ENCODE measurements at places on chromosomes 5 and 9.

- no peak for DNase-seq
Measured at GRCh38 chr5:119059740-119060255, 11.1 kb upstream of the DMXL1 start.

DNA sequence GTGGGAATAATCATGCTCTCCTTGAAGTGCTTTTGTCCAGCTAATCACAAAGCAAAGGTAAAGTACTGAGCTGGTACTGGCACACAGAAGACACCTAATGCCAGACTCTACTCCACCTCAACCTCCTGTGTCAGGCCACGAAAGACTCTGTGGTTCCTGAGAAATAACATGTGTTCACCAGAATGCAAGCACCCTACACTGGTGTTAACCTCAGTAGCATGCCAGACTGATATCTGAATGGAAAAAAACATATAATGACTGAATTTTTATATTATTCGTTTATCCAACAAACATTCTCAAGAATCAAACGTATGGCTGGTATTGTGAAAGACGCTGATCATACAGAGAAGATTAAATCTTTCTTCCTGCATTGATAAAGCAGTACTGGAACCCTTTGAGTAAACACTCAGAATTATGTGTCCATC lies 97.1 kb upstream of the IFNE start:
- DNase-seq, result no peak

DNA sequence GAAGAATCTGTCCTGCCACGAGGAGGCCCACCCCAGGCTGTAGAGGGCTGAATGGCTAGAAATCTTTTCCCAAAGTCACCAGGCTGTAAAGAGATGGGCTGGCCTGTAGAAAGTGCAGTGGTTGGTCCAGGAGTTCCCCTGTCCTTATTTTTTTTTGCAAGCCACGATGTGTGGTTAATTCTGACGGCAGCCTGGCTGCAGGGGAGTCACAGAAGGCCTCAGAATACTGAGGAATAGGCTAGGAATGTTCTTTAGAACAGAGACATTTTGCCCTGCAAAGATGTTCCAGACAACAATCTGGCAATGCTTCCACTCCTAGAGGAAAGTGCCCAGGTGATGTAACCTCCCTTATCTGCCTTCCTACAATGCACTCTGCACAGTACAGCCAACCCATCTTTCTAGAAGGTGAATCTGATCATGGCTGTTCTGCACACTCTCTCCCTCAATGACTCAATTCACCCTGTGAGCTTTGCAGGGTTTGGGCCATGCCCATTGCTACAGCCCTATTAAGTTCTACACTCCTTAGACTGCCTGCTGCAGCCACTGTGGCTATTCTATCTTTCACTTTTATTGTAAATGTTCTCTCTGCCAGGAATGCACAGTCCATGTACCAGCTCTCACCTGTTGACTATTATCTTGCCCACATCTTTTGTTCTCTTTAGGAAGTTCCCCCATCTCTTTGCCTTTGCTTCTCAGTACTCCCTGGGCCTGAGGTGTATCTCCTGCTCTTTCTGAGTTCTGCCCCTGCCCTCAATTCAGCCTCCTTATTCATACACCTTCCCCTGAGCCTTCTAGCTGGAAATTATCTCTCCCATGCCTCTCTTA lies 377.8 kb upstream of the CLINT1 start:
- DNase-seq, result no peak

GRCh38 chr5:50730336-50730735 lies 63.9 kb downstream of the PARP8 start:
- DNase-seq, result no peak

GRCh38 chr9:96523374-96523773 lies 73.4 kb downstream of the HABP4 start:
- DNase-seq, result no peak

DNA sequence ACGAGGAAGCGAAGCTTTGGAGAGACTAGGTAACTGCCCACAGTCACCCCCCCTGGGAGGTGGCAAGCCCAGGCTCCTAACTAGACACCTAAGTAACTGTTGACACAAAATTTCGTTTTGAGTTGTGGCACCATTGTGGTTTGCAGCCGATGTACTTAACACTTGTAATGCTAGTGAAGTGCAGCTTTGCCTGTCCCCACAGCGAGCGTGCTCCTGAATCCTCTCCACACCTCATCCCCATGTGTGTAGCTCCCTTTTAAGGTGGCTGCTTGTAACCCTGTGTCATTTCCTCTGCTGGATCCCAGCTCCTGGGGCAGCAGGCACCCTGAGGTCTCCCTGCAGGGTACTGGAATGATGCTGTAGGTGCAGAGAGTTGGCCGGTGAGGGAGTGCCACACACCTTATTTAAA lies 114.9 kb downstream of the TRIO start:
- DNase-seq, result no peak

- DNase-seq, result no peak
Measured at GRCh38 chr9:118038713-118039112, 334.5 kb downstream of the TLR4 start.

DNA sequence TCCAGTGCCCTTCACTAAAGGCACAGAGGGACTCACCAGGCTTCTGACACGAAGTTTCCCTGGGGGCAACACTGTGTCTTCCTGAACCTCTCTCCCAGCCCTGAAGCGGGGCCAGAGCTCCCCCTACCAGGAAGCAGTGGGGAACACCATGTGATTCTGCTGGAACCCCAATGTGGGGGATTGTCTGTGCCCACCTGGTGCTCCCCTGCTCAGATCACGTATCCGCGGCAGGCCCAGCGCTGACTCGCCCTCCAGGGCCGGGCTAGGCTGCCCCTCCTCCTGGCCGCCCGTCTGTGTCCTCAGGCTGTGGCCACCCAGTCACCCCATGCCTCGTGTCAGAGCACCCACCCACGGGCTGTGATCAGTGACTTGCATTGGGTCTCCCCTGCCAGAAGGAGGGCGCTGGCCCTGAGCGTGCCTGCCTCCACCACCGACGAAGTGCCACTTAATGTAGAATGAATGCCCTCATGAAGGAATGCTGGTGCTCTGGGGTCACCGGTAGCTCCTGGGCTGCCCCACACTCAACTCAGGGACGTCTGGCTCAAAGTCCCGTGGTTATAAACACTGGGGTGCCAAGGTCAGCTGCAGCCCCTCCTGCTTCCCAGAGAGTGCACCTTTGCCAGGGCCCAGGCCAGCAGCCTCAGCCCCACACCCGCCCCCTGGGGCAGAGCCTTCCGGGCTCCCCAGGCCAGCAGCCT lies 22.1 kb downstream of the SARDH start:
- no peak for DNase-seq

GRCh38 chr9:14806941-14807520 lies 84.5 kb upstream of the CER1 start:
- DNase-seq, result no peak

DNA sequence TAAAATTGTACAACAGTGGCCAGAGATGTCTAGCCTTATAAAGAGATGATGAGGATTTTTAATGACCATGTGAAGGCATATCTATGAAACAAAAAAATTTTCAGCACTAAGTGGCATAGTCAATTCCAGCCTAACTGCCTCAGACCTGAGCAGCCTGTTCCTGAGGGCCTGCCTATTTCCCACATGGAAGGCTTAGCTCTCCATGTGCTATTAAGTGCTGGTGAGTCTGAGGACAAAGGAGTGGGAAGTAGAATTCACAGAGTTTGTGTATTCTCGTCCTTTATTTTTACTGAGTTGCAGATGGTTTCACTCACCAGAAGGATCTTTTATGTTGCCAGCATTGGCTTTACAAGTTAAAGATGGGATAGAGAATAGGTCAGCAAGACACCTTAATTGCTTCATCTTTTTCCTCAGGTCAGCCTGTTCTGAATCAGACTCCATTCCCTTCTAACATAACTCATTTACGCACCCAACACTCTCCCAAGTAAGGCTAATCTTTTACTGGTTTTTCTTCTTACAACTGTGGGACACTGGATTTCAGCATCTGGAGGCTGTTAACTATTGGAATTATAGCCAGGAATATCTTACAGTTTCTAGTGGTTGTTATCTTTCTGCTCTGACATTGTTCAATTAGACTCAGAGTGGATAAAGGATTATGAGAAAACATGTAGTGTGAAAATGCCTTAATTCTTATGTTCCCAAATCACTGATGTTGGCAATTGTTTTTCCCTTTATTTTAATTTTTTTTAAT lies 76.8 kb downstream of the ISOC1 start:
- no peak for DNase-seq

GRCh38 chr5:133890776-133891280 lies 77.6 kb downstream of the C5orf15 start:
- no peak for DNase-seq

DNA sequence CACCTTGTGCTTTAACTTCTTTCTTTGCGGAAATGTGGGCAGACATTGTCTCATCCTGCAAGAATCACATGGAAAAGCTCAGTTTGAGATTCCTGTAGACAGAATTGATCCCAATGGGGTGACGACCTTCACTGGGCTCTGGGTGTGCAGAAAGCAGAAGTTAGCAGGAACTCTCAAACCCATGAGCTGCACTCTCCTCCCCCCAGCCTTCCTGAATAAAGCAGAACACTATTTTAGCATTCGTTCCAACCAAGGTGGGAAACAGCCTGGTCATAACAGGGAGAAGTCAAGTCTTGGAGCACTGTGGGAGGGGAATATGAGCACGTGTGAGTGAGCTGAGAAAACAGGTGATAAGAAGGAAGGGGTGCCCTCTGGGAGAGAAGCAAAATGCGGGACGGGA lies 87.4 kb upstream of the FER start:
- DNase-seq, result no peak

- no peak for DNase-seq
Measured at GRCh38 chr9:115672477-115673316, 480.9 kb upstream of the PAPPA start.

- no peak for DNase-seq
Measured at GRCh38 chr9:28970241-28970654, 1397.0 kb upstream of the C9orf72 start.

DNA sequence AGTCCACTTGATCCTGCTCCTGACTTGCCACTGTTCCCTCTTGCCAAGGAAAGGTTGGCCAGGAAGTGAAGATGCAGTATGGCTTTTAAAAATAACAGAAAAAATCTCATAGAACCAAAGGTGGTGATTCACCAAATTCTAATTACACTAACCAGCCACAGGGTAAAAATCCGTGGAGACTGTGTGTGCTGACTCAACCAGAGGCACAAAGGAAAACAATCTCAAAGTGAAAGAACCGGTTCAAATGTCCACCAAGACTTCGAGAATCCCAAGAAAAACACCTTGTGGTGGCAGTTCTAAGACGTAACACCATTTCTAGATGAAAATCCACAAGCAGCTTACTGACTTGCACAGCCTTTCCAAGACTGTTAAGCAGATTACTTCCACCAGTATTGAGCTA lies 279.1 kb downstream of the TLE1 start:
- no peak for DNase-seq

GRCh38 chr5:132667309-132667708 lies 6.5 kb upstream of the IL4 start:
- DNase-seq, result no peak

DNA sequence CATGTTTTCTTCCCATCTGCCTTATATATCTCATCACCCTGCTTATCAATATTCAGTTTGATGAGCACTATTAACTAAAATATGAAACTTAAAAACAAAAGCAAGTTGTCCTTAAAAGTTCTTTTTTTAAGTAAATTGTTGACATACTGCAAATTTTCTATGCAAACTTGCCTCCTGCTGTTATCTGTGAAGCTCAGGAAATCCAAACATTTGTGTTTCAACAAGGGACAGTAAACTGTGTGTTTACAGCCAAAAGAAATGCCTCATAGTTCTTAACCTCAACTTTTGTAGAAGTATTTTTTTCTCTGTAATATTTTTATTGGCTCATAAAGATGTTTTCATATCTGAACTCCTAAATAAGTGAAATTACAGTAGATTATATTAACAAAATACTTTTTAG lies 7.7 kb upstream of the TTC23L start:
- DNase-seq, result no peak

DNA sequence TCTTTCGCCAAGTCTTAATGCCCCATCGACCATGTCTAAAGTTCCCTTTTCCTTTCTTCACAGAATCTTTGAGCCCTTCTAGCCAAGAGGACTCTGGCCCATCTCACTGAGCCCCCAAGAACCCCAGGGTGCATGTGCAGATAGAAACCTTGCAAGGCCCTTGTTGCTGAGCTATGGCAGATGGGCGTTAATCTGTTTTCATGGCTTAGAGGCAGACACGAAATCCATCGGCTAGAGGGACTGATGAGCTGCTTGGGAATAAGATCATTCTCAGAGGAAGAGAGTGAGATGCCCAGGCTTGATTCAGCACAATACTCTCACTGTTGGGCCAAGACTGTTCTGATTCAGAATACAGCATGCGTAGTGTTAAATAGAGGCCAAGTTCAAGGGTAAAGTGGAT lies 262.5 kb upstream of the C9orf72 start:
- no peak for DNase-seq

DNA sequence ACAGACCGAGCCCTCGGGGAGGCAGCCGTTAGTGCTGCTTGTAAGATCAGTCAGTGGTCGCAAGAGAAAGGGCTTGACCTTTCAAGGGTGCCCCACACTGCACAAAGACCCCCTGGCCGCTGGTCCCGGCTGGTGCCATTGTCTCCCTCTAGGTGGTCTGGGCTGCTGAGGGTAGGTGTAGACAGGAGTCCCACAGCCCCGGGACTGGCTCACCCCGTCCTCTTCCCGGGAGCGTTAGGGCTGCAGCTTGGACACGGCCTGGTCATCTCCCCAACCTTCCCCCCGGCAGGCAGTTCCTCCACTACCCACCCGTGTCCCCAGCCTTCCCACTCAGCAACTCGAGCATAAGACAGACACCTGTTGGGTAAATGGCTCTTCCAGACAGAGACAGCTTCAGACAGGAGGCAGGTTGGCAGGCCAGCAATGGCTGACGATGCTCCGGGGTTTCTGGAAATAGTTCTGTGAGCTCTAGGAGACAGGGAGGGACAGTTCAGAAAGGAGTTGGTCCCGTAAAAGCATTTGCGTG lies 15.3 kb upstream of the TMEM250 start:
- no peak for DNase-seq

DNA sequence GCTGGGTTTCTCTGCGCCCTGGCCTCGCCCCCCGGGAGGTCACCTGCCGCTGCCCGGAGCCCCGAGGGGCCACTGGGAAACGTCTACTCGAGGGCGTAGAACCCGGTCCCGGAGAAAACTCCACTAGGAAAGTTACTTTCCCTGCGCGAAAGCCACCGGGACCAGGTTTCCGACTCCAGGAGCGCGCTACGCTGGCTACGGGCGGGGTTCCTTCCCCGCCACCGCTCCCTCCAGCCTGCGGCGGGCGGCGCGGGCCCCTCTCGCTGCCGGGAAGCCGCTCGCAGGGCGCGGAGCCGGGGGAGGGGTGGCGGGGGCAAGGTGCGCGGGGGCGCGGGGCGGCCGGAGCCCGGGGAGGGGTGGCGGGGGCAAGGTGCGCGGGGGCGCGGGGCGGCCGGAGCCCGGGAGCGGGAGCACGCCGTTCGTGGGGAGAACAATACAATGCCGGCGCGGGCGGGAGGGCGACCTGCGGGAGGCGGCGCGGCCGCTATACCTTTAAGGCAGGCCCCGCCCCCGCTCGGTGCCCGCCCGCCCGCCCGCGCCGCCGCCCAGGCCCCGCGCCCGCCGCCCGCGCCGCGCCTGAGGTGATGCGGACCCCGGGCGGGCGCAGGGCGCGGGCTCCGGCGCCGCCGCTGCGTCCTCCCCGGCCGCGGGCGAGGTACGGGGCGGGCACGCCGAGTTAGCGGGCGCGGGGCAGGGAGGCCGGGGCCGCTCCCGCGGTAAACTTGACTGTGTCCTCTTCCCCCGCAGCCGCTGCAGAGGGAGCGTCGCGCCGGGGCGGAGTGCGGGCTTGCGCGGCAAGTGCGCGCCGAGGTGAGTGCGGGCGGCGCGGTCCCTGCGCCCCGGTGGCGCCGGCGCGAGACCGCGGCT lies 278.1 kb downstream of the AOPEP start:
- DNase-seq, result no peak

GRCh38 chr9:133371261-133371711 lies 4.6 kb downstream of the SURF4 start:
- DNase-seq, result no peak

GRCh38 chr5:90099099-90099498 lies 310.5 kb downstream of the CETN3 start:
- DNase-seq, result no peak
